Activated CD4-positive, alpha-beta T cell treated with anti-CD3 and anti-CD28 coated beads, Interleukin-2, Interleukin-4, amounts not matched to agents 100 ng/mL and 50 ng/mL, durations not matched to agents 16 hours and 8 hours (primary cell): ENCODE measurements at places on chromosomes 7 and 10.

GRCh38 chr10:124959564-124959963, 17.6 kb downstream of the ZRANB1 start:
- no peak for DNase-seq

- DNase-seq = no peak
Observed at GRCh38 chr10:13167568-13167967, 6.2 kb downstream of the MCM10 start.

DNA sequence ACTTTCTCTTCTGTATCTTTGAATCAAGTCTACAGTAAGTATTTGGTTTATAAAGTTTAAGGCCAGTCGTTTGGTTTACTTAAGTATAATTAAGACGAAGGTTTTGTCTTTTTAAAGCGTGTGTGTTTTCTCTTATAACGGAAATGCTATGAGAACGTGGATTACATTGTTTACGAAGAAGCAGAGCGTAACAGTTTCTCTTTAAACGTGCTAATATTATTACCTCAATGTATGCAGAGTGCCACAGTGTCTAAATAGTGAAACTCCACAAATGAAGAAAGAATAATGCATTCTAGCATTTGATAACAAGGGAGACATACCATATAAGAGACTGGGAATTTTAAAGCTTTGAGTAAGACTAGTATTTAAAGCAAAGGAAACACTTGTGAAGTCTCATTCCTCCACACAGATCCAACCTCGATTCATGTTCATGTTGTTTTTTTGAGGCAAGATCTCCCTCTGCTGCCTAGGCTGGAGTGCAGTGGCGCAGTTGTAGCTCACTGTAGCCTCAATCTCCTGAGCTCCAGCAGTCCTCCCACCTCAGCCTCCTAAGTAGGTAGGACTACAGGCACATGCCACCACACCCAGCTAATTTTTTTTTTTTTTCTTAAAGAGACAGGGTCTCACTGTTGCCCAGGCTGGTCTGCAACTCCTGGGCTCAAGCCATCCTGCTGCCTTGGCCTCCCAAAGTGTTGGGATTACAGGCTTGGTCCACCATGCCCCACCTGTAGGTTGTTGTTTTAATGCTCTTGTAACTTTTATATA, 75.1 kb downstream of the ANKRD61 start:
- peak; percentile 30 for DNase-seq

DNA sequence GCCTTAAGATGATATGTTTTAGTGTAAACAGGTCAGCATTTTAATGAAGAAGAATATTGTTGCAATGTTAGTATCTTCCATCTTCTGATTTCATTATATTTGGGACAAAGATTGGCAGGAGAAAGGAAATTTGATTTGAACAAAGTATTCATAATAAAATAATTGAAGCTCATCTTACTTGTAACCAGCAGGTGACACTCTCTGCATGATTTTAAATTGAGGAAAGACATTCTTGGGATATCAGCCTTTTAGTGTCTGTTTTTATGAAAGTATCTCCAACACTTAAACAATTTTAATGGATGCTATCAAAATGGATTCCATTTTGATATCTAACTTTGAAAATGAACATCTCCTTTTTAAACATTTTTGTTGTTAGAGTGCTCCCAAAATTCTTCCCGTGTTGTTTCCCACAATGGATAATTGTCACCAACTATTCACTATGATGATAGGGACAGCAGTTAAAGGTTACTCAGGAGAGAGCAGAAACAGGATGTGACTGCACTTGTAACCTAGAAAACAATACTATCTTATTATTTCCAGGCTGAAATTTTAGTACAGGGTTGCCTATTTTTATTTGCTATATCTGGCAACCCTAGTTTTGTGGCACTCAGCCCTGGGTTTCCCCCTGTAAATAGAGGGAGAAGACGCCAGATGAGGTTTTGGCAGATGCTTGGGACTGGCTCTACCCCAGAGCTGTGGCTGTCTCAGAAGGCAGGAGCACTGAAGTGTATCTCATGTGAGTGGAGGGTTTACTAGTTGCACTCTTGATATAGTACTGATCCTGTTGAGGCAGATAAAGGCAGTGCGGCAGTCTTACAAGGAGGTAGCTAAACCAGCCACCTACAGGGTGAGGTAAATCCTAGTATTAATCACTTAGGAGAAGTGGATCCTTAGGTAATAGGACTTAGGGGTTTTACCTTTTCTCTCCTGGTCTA, 31.0 kb upstream of the ABCB4 start:
- no peak for DNase-seq

GRCh38 chr7:138934861-138935260, 46.3 kb downstream of the KIAA1549 start:
- no peak for DNase-seq

- peak; percentile 15 for DNase-seq
Observed at GRCh38 chr7:134932707-134933370, 53.5 kb upstream of the AGBL3 start.

DNA sequence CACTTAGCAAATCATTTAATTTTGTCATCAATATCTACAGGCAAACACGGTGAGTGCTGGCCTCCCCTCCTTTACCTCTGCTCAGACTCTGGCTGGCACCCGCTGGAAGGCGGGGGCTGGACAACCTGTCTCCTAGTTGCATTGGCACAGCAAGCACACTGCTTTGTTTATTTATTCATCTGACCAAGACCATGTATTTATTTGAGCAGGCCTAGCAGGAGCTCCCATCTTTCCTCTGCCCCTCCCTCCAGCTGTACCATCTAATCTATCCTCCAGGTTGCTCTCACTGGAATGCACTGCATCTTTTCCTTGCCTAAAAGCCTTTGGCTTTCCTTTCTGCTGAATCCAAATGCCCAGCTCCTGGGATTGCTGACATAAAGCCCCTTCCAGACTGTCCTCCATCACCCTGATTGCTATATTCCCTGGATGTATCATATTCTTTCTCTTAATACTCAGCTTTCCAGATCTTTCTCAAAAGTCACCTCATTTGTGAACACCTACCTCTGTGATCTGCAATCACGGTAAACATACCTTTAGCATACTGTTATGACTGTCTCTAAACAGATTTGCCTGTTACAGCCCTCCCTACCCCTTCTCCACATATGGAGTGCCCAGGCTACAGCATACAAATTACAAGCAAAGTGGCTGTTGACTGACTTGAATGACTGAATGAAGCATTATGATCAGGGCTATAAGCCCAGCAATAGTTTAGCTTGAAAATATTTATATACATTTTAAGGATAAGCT, 9.6 kb downstream of the ELMO1 start:
- peak; percentile 54 for DNase-seq

DNA sequence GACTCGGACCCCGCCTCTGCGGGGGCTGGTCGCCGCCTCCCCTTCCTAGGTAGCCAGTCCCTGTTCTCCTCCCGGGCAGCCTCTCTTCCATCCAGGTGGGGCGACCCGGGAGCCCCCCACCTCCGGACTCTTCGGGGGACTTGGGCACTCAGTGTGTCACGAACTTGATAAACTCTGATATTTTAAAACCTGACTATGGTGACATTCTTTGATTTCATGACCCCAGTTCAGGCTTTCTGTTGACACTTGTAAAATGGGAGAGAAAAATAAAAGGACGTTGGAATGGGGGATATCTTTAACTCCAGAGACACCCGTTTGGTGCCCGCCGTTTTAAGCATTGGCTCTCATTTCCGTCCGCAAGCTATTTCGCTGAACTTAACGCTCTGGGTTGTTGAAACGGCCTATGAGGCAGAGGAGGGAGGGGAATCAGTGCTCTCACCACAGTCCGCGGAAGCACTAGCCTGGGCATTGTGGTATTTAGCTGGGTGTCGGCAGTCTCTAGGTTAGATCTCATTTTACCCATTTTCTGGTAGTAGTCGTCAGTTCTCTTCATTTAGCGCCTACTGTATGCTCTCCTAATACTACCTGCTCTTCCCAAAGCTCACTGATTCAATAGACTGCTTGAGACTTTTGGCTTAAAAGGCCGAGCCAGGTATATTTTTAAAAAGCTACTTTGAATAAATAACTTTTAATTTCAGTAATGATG, 738 bp downstream of the VPS26A start:
- peak; percentile 74 for DNase-seq

- no peak for DNase-seq
Observed at GRCh38 chr7:1741751-1742554, 71.9 kb downstream of the ELFN1 start.

- DNase-seq = no peak
Observed at GRCh38 chr7:24325708-24326107, 41.7 kb downstream of the NPY start.

GRCh38 chr7:1236831-1237701, 4.4 kb downstream of the UNCX start:
- DNase-seq = no peak

DNA sequence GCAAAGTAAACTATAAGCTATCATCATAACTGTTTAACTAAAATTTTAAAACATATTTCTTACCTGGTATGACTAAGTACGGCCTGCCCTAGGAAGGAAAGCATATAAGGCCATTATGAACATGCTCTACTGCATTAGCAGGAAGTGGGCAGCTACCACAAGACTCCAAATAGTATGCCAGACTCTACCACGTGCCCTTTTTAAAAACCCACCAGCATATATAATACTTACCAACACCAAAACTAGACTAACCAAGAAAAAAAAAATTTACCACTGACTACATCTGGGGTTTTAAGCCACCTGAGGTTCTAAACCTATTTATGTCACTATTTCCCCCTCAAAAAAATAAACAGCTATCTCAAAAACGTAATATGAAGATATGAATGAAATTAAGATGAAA, 30.1 kb downstream of the NUDCD3 start:
- DNase-seq = peak; percentile 81

- no peak for DNase-seq
Observed at GRCh38 chr10:10886861-10887531, 130.7 kb upstream of the CELF2 start.

DNA sequence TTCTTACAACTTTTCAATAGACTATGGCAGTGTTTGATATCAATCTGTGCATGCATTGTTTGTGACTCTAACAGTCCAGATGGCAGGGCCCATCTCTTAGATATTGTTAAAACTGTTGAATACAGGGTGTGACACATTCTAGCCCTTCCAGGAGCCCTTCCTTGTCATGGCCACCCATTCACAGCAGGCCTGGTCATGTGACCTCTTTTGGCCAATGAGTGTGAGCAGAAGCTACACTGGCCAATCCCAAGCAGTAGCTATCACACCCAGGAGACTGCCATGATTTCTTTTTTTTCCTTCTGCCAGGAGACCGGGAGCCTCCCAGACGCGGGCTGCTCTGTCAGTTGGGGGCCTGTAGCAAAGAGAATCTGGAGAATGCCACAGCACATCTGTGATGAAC, 655.4 kb upstream of the MKI67 start:
- no peak for DNase-seq

DNA sequence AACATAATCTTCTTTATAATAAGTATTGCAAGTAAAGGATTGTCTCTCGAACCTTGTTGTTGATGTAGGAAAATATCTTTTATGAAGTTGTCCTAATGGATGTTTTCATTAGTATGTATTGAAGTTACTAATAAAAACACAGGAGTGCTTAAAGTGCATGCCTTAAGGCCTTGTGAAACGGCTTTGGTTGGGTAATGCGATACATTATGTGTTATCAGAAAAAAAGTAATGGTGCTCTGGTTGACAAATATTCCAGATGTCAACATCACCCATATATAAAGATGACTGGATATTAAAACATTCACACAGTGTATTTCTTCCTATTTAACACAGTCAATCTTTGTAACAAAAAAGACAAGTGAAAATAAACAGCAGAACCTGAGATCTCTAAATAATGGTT, 310.7 kb downstream of the PRKG1 start:
- DNase-seq = no peak

GRCh38 chr7:88111140-88111743, 108.6 kb downstream of the SRI start:
- DNase-seq = peak; percentile 28

GRCh38 chr10:15121707-15122106, 24.6 kb downstream of the RPP38 start:
- no peak for DNase-seq

- no peak for DNase-seq
Observed at GRCh38 chr10:77156406-77156879, 481.2 kb downstream of the KCNMA1 start.

GRCh38 chr10:106493751-106494150, 670.8 kb downstream of the SORCS1 start:
- no peak for DNase-seq

- DNase-seq = peak; percentile 26
Observed at GRCh38 chr10:69061305-69062161, 26.4 kb upstream of the SRGN start.

DNA sequence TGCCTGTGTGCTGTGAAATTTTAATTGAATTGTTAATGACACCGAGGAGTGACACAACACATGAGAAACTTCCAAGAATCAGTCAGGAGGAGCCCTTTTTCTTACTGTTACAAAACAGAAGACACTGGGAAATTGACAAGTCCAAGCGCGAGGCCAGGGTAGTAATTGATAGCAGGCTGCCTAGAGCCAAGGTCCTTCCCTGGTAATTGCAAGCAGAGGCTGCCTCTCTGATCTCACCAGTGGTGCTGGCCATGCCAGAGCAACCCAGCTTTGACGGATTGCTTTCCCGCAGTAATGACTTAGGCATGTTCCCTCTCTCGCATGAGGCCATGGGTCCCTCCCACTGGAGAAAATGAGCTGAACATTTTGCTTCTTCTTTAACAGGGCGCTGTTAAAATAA, 111.5 kb downstream of the LRMDA start:
- no peak for DNase-seq

- DNase-seq = no peak
Observed at GRCh38 chr7:49718760-49719159, 54.7 kb upstream of the VWC2 start.

- DNase-seq = no peak
Observed at GRCh38 chr7:140048138-140048537, 14.6 kb downstream of the PARP12 start.

DNA sequence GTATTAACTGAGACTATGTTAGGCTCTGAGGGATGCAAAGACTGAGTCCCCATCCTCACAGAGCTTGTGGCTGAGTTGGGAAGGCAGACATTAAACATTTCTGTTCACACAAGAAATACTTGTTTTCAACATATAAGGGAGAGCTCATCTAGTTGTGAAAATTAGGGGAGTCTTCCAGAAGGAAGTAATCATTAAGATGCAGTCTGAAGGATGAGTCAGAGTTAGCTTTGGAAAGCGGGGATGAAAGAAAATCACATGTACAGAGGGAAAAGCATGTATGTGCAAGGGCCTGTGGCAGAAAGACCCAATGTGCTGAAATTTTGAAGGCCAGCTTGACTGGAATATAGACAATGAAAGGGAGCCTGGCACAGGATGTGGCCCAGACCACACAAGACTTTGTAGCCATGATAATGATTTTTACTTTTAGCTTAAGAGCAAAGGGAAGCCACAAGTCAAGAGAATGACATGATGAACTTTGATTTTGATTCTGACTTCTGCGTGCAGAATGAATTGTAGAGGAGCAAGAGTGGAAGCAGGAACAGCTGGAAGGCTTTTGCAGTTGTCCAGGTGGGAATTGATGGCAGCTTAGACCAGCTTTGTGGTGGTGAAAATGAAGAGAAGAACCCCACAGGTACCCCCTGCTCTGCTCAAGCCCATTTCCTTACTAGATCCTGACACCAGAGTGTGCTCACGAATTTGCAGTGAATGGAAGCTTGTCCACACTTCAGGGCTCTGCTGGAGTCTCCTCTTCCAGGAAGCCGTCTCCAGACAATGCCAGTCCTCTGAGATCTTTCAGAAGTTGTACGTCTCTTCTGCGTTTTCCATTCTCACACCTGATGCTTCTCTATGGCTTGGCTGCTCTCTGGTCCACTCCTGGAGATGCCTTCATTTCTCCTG, 115.6 kb downstream of the ATXN7L1 start:
- DNase-seq = no peak

- no peak for DNase-seq
Observed at GRCh38 chr10:92110039-92110794, 180.7 kb downstream of the CPEB3 start.

- no peak for DNase-seq
Observed at GRCh38 chr7:45347804-45348203, 190.2 kb downstream of the RAMP3 start.

GRCh38 chr7:1236132-1236661, 3.5 kb downstream of the UNCX start:
- no peak for DNase-seq
